ENCODE measurements at places on chromosomes 3 and 15.

- DNase-seq = no peak
These were observed 44.8 kb downstream of the SERPINI1 start for GRCh38 chr3:167780214-167780883.

DNA sequence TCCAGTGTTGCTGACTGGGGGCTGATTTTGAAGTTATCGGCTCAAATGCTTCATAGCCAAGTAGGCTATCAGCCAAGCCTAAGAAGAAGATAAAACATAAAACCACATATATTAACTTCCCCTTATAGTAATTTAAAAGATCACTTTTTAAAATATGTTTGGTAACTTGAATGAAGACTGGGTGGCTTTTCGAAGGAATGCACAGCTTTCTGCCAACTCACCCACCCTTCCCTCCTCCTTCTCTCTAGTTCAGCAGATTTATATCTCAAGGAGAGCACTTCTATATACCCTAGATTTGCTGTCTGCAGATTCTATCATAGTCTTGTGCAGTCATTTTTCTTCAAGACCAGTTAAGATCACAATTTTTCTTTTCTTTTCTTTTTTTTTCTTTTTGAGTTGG, 189.4 kb upstream of the CHRM5 start:
- no peak for DNase-seq

DNA sequence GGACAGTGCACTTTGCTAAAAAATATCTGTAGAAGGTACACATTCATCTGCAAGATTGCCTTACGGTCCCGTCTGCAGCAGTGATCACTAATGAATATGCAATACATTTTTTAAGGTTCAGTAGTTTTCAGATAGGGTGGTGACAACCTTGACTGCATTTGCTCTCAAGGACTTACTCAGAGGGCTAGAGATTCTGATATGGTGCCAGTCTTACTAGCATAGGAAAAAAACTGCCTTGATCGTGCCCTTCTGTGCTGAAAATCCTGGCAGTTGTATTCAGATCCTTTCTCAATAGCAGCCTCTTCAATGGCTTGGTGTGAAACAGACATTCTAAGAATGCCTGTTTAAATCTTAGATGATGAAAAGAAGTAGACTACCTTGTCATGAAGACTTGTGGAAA, 411.9 kb upstream of the CCDC54 start:
- no peak for DNase-seq

DNA sequence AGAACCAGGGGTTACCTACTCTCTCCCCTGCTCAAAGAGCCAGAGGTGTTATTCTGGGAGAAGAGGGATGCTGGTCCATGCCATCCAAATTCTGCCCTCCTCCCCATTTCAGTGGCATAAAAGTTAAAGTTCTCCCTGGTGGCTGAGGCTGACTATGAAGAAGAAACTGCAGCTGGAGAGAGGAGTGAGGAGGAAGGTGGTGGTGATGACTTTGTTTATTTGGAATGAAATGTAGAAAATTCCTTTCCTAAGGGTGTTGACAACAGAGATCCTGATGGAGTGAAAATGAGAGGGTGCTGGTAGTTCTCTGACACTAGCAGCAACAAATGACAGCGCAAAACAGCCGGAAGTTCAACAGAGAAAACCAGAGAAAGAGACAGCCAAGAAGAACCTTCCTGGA, 100.4 kb downstream of the PCCB start:
- DNase-seq = no peak

DNA sequence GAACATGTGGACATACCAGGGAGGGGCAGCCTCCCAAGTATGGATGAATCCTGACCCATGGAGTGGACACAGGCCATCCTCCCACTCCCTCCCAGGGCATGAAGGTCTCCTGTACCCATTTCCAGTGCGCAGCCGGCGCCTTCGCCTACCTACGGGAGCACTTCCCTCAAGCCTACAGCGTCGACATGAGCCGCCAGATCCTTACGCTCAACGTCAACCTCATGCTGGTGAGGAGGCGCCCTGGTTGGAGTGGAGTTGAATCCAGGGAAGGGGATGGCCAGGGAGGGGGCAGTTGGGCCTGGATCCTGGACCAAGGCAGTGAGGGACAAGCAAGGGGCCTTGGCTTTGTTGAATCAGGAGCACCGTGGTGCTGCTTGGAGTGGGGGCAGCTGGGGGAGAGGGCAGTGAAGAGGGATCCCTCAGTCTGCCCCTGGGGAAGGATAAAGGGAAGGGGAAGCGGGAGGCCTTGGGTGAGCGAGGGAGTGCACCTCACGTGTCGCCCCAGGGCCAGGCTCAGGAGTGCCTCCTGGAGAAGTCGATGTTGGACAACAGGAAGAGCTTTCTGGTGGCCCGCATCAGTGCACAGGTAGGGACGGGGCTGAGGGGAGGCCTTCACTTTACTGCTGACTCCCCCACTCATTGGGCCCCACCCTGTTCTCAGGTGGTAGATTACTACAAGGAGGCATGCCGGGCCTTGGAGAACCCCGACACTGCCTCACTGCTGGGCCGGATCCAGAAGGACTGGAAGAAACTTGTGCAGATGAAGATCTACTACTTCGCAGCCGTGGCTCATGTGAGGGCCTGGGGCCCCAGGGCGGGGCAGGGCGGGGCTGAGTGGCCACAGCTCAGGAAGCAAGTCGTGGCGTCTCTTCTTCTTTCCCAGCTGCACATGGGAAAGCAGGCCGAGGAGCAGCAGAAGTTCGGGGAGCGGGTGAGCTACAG, 25.3 kb downstream of the PTPN23 start:
- no peak for DNase-seq

GRCh38 chr3:39106281-39106811, 1.1 kb downstream of the GORASP1 start:
- no peak for DNase-seq

DNA sequence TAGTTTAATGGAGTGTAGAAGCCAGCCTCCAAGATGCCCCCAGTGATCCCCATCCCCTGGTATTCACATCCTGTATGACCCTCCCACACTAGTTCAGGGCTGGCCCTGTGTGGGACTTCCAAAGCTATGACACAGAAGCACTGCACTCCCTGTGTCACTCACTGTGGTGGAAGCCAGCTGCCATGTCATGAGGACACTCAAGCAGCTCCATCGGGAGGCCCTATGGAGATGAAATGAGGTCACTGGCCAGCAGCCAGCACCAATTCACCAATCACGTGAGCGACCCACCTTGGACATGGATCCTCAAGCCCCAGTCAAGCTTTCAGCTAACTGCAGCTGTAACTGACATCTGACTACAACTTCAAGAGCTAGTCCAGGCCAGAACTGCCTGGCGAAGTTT, 3.9 kb upstream of the ACAN start:
- no peak for DNase-seq

GRCh38 chr3:52073490-52073889, 17.1 kb upstream of the DUSP7 start:
- DNase-seq = no peak

Data from iPS DF 19.7 (cell line).